Aorta (tissue), 5 donors: ENCODE measurements at places on chromosomes 2 and 18. TPM values are rescaled to one million over a fixed set of nuclear protein-coding genes. Genes with fewer than 3 reads are reported as not detected.

DNA sequence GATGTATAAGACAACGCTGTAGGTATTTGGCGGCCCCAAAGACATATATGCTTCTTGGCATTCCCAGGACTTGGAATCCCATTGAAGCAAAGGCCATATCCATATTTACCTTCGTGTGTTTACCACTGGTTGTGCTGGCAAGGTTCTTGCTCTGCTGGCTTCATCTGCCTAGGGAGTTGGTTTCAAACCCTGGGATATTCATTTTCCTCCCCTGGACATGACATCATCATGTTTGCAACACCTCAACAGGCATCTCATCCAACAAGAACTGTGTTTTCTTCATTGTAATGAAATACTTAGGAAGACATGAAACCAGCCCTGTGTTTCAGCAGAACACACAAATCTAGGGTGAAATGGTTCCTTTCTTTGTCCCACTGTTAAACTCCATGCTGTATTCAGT lies 77.9 kb upstream of the PHLPP1 start:
- no peak for DNase-seq

GRCh38 chr2:134259571-134259970 lies 5.7 kb downstream of the MGAT5 start:
- no peak for DNase-seq

DNA sequence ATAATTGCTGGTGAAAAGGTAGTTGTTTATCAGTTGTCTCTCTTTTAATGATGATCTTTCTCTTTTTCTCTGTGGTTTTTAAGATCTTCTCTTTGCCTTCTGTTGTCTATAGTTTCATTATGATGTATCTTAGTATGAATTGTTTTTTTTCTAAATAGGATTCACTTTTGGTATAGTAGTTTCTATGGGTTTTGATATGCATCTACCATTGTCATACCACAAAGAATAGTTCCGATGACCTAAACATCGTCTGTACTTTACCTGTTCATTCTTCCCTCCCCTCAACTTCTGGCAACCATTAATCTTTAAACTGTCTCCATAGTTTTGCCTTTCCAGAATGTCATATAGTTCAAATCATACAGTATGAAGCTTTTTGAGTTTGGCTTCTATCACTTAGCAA lies 19.6 kb downstream of the RDH14 start:
- DNase-seq, result no peak

Gene CCL20
- polyA plus RNA-seq, result 5.5 TPM

Gene SKA1
- not detected for polyA plus RNA-seq

DNA sequence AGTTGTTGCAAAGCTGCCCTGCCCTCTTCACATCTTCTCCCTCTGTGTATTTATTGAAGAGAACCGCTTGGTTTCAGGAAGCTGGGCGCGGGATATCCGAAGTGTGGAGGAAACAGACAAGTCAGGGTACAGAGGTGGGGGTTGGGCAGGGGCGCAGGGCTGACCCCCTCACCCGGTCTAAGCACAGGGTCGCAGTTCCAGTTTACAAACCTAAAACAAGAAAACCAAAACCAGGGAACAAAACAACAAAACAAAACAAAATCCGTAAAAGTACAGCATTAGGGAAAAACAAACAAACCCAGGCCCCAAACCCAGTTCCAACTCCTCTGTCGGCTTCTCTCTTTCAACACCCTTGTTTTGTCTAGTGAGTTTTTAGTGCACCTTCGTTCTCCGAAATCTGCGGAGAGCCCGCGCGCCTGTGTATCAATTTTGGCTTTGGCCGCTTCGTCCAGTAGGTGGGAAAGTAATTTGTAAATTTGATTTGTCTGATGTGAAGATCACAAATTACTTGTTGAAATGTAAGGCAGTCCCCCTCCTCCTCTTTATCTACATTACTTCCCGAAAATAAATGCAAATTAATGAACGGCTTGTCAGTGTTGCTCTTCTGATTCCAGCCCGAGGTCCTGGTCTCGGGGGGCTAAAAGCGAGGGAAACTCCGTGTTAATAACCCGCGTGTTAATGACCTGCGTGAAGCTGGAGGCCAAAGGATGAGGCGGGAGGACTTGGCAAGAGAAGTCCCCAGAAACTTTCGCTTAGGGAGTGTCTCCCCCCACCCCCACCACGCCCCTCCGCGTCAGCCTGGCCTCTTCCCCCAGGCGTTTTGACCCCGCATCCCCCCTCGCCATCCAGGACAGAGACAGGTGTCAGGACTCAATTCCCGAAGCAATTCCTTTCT lies 6.9 kb downstream of the OTX1 start:
- no peak for DNase-seq

Gene SPP2
- not detected for polyA plus RNA-seq

GRCh38 chr18:57353940-57354461 lies 1.6 kb downstream of the ST8SIA3 start:
- DNase-seq, result no peak
